ENCODE measurements at places on chromosomes 1 and 21.

- no peak for DNase-seq
These were observed 9.3 kb downstream of the PSMG1 start for GRCh38 chr21:39173716-39174680.

DNA sequence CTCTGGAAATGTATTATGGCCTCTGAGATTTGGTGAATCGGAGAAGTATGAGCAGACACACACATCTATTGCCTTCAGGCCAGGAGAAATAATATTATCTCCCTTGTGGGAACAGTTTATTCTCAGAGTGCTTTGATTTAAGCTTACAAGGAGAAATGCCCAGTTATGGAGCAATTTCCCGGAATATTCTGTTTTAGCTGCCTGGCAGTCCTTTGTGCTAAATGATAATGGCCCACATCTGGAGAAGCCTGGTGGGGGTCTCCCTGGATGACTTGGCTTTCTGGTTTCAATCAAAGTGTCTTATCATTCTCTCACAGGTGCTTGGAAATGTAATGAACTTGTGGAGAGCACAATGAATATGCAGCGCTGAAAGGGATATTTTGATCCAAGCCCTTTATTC, 389.6 kb upstream of the USP24 start:
- DNase-seq, result no peak

GRCh38 chr1:43991476-43992231, at the start of gene CCDC24:
Gene CCDC24, plus strand, starts transcription at chr1:43991599. Its CDS starts 280 bp downstream, at chr1:43991879.
- DNase-seq, result no peak

GRCh38 chr1:6099787-6100765, 54.4 kb downstream of the KCNAB2 start:
- DNase-seq, result no peak

GRCh38 chr1:174743654-174744561, 255.8 kb upstream of the CACYBP start:
- DNase-seq, result no peak

DNA sequence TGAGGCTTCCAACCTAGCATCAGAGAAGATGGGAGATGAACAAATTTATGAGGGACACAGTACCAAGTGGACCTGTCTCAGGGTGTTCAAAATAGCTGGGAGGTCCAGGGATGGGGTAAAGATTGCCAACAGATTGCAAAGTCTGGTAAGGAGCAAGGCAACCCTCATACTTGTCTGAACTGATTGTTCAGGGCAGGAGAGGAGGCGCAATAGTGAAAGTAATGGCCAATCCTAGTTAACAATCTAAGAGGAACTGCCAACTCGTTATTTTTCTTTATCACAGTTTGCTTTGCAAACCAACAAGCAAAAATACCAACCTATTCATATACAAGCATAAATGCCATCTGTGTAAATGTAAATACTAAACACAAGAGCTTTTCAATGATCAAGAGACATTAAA, 78.4 kb upstream of the S1PR1 start:
- DNase-seq, result no peak

GRCh38 chr21:37565530-37566223, 199.1 kb downstream of the DYRK1A start:
- DNase-seq, result no peak

DNA sequence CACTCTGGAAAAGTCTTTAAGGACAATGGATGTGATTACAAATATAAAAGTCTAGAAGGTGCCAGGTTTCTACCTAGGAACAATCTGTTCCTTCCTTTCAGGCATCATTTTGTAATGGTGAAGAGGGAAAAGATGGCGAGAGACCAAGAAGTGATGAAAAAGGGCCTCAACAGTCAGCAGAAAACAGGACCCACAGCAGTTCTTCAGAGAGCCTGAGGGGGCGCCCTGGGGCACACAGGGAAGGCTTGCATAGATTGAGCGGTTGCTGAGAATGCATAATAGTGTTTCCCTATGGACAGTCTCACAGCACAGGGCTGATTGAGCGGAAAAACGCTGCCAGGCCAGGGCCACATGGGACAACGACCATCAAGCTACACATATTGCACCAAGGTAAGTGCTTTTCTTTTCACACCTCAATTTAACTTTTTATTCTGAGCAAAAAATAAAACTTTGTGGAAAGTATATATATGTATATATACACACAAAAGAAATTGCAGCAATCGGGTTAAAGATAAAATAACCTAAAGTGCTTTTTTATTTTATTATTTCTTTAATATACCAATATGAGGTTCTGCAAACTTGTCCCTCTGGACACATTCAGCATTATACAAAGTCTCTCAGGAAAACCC, 3.1 kb upstream of the YRDC start:
- DNase-seq, result no peak

GRCh38 chr21:45598666-45599065, 44.9 kb upstream of the PCBP3 start:
- no peak for DNase-seq

DNA sequence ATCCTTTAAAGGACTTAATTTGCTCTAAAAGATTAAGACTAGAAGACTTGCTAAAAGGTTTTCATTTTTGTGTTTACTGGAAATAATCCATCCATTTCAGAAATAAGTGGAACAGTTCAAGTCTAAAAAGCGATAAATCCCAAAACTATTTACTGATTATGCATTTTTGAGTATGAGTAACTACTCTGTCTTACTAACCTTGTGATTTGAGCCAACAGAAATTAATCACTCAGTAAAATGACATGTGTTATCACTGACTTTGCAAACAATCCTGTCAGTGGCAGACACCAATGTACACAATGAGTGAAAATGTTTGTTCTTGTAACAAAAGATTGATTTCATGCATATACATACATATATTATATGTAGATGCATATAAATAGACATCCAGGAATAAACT, 218.0 kb downstream of the DENND1B start:
- DNase-seq, result no peak

GRCh38 chr21:42777757-42778344, 101.5 kb downstream of the WDR4 start:
- no peak for DNase-seq

GRCh38 chr1:112239683-112240330, 156.2 kb upstream of the CTTNBP2NL start:
- no peak for DNase-seq

DNA sequence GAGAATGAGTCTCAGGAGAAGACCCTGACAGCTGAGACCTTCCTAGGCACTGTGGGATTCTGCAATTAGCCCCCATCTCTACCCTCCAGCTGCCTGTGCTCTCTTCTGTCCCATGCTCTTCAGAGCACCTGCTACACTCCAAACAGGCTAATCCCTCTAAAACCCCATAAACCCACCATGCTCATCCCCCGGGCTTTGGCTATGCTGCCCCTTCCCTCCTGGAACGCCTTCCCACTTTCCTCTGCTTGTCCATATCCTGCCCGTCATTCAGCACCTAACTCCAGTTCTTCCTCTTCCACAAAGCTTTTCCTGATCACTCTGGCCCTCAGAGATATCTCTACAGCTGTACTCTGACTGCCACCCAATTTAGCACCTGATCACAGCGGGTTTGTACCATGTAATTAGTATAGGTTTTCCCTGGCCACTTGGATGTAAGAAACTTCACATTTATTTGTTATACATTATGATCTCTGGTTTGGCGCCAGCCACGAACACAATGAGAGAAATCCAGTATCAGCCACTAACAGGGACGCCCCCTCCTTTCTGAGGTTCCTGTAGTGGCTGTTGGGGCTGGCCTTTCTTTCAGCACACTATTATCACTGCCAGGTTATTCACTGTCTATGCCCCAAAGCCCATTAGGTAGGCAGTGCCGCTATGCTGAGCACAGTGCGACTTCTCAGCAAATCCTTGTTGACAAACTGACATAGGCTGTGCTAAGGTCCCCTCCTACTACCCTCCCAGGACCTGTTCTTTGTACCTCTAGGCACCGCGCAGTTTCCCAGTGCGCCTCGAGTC, 45.1 kb downstream of the CDC7 start:
- no peak for DNase-seq

DNA sequence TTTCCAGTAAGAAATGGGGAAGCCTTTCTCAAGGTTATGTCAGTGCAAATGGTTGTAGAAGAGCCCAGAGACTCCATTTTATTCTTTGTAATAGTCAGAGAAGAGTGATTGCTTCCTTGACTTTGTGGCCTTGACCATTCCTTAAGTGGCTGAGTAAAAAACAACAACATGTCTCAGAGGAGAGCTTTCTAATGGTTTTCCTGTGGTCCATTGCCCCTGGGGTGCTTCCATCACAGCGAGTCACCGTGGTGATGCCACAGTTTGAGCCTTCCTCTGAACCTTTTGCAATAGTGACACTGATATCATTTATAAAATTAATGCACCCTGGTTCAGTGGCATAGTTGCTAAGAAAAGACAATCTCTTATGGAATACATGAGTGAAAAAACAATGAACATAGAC, 38.6 kb downstream of the PAPPA2 start:
- no peak for DNase-seq

GRCh38 chr1:158445376-158445775, 16.3 kb upstream of the OR10K1 start:
- DNase-seq, result no peak

DNA sequence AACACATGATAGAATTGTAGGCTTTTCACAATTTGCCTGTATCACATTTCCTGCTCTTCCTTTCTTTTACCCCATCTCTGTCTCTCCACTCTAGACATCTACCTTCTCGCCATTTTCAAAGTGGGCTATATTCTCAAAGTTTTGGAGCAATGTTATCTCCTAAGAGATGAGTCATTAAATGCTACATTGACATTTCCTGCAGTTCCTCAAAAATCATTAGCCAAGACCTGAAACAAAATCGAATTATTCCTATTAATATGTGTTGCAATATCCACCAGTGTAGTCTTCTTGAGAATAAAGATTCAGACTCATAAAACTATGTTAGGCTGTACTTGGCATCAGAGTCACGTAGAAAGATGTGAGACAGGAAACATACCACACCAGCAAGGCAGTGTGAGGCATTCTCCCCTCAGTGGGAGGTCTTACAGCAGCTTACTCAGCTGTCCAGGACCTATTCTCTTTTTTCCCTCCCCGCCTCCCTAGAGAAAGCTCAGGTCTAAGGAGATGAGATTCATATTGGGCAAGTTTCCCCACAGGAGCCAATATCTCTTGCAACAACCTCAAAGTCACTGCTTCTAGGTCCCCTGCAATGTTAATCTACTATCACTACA, 38.8 kb downstream of the FRRS1 start:
- DNase-seq, result no peak

- no peak for DNase-seq
These were observed 2.6 kb upstream of the LUZP1 start for GRCh38 chr1:23171181-23171755.

DNA sequence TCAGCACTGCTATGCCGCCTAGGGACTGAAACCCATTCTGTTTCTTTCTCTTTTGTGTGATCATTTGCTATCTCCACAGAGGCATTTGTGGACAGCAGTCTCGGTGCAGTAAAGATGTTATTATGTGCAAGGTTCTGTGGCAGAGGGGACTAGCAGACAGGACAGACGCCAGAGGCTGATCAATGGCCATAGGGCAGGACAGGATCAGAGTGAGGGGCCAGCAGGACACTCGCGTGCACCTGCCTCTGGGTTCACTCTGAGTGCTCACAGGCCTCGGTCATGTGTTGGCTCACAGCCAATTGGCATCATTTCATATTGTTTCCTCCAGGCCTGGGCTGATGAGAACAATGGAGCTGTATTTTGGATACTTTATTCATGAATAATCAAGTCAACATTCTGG, 212.6 kb downstream of the TGFB2 start:
- no peak for DNase-seq

- no peak for DNase-seq
These were observed 126.7 kb downstream of the TRABD2B start for GRCh38 chr1:47870480-47870879.

DNA sequence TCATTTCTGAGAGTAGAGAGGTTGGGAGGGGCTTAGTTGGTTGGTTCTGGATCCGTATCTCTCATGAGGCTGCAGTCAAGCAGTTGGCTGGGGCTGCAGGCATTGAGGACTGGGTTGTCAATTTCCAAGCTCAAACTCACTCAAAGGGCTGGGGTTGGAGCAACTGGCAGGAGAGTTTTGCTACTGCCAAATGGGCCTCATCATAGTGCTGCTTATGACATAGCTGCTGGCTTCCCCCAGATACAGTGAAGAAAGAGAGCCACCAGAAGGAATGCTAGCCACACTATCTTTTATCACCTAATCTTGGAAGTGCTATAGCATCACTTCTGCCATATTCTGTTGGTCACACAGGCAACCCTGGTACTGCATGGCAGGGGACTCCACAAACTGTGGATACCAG, 363.5 kb upstream of the USP24 start:
- no peak for DNase-seq

GRCh38 chr1:2148691-2149090, 45.9 kb downstream of the FAAP20 start:
- no peak for DNase-seq

GRCh38 chr1:205963352-205964155, 20.3 kb upstream of the SLC26A9 start:
- no peak for DNase-seq

GRCh38 chr21:42028766-42029425, 18.7 kb upstream of the ZBTB21 start:
- DNase-seq, result no peak

DNA sequence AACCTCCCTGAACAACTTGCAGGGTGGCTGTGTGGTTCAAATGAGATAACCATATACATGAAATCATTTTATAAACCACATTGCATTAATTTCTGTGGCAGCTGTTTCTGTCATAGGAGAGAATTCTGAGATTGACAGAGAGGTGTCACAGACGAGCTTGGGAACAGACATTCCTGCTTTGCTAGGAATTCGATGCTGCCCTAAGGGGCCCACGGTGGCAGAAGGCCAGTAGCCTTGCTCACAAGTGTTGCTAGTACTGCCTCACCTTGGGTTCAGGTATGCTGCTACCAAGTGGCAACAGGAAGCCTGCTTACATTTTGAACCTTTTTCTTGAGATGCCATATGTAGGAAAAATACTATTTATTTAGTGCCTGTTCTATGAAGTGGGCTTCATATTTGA, 13.4 kb downstream of the KCNA10 start:
- DNase-seq, result no peak

- DNase-seq, result no peak
These were observed 298.9 kb downstream of the DSCAM start for GRCh38 chr21:40547906-40548513.

- no peak for DNase-seq
These were observed 1237.5 kb downstream of the AMY1C start for GRCh38 chr1:104987210-104987609.

DNA sequence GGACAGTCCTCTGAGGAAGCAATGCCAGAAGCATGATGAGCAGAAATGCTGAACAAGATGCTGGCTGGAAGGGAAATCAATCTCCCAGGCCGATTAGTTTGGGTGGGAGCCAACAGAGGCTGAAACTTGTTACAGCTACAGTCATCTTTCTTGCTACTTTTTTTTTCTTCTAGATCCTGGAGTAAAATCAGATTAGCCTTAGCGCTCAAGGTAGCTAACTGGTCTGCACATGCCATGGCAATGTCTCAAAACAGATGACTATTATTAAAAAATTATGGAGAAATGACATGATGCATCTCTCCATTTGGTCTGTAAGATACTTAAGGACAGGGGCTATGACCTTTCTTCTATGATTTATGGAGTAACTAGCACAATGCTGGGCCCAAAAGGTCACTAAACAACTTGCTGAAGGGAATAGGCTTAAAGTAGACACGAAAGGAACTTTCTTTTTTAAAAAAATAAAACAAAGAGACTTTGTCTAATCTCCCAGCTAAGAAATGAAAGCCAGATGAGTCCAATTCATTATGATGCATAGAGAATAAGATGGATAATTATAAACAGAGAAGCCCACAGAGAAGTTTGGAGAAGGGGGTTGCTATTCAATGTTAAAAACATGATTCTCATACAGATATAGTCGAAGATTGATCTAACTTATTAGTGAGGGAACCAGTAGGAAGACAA, 42.5 kb downstream of the UTP25 start:
- DNase-seq, result no peak

GRCh38 chr1:163094589-163094988, 25.4 kb downstream of the RGS4 start:
- no peak for DNase-seq

Measured in cerebellar nuclear complex (tissue), 1 donor.